HT1080 (cell line): ENCODE measurements at places on chromosomes 7 and 10.
A peak's percentile ranks its signal among the peaks of the same experiment; 100 is the strongest.

GRCh38 chr7:120992272-120992964 is 3.9 kb downstream of the CPED1 start:
- no peak for DNase-seq

DNA sequence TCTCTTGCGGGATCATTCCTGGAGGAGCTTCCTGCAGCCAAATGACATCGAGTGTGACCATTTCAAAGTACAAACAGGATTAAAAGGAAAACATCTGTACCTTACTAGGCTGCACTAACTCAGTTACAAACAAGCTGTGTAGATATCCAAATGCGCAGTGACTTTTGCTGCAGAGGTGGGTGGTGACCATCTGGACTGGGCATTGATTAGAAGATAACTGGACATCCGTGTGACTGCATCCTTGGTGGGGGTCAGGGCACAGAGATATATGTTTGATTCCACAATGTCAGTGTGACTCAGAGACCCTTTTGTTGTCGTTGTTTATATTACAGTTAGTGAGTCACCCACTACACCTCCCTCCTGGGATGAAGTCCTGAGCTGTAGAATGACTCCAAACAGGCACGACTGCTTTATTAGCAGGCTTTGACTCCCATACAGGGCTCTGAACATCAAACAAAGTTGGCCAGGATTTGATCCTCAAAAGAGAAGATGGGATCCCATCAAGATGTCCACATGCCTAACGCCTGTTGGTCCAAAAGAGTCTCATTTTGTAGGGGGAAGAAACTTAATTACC is 56.7 kb upstream of the SDK1 start:
- DNase-seq = peak; percentile 80

DNA sequence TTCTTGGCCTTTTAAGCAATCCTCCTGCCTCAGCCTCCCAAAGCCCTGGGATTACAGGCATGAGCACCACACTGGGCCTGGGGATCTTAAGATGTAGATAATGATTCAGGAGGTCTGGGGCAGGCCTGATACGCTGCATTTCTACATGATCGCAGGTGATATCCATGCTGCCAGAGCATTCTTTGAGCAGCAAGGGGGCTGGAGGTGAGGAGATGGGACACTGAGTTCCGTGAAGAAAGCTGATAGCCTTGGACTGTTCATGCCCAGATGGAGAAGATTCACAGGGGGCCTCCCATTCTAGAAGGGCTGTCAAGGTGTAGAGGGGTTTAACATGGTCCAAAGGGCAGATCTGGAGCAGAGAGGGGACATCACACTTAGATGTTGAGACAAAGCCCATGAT is 480.3 kb downstream of the RPS24 start:
- no peak for DNase-seq

DNA sequence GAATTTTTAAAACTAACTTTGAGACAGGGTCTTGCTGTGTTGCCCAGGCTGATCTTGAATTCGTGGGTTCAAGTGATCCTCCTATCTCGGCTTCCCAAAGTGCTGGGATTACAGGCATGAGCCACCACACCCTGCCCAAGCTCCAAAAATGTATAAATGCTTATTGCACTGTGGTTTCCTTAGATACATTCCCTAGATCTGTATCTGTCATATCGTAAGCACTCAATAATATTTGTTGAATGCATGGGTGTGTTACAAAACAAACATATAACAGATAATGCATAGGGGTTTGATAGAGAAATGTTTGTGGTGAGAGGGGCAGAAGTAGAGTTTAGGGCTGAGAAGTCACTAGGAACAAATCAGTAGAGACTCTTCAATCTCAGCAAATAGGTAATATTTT is 955.3 kb upstream of the C7orf33 start:
- no peak for DNase-seq

GRCh38 chr7:96685353-96685752 is 24.3 kb downstream of the SEM1 start:
- no peak for DNase-seq

GRCh38 chr10:128711806-128712205 is 585.6 kb upstream of the MKI67 start:
- DNase-seq = no peak

DNA sequence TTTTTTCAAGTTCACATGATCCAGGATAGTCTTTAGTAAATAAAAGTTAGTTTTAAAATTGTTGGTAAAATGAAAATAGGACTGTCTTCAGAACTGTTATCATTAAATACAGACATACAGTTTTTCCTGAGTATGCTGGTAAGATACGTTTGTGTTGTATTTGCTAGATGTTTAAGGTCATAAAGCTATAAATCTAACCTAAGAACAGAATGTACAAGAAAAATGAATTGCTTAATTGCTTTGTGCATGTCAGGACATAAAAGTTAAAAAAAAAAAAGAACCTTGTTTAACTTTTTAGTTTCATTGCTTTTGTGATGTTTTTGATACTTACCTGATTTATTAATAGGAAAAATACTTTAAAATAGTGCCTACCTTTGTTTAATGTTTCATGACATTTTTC is 29.2 kb upstream of the CLDN4 start:
- DNase-seq = no peak

DNA sequence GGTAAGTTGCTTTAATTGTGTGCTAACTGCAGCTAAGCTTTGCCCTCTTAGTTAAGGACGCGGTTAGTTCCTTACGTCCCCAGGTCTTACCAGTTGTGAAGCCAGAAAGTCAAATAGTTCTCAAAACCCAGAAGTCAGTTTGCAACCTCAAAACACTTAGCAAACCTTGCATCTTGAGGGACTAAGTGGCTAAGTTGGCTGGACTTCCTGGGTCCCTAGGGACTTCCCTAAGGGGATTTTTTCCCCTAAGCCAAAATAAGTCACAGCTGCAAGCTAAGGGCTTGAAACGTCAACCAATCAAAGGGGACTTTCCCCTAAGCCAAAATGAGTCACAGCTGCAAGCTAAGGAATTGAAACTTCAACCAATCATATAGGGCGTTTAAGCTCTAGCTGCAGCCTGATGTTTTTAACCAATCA is 36.2 kb upstream of the HECW1 start:
- DNase-seq = peak; percentile 29

GRCh38 chr7:106623853-106624252 is 37.1 kb downstream of the CCDC71L start:
- peak; percentile 65 for DNase-seq

DNA sequence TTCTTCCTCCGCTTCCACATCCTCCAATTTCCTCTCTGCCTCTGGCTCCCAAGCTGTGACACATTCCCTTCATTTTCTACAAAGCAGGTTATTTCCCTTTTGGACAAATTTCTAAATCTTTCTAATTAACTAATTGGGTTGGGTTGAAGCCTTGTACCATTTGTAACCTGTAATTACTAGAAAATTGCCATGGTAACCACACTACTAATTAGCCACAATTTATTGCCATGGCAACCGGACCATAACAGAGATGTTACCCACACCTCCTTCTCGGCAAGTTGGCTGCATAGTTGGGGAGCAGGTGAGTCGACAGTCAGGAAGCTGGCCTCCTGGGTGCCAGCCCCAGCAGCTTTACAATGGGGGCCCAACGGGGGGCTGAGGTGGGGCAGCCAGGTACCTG is 61.6 kb downstream of the GOLGA7B start:
- no peak for DNase-seq

DNA sequence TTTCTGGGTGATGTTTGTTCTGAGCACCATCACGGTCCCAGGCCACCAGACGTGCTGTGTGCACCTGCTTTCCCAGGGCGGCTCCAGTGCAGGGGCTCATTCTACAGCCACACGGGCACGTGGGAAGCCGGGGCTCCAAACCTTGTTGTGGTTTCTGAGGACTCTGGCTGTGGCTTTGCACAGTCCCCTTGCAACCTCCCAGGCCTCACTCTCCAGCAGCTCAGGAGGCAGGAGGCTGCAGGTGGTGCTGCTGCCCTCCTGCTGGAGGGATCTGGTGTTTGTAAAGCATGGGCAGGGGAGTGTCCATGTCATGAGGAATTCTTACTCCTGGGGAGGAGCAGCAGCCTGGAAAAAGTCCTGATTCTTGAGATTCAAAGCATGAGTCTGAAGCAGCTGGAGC is 54.3 kb downstream of the INSYN2A start:
- peak; percentile 15 for DNase-seq
